Activated T-cell treated with anti-CD3 and anti-CD28 coated beads for 4 hours (primary cell): ENCODE measurements at places on chromosomes 1 and 21.

DNA sequence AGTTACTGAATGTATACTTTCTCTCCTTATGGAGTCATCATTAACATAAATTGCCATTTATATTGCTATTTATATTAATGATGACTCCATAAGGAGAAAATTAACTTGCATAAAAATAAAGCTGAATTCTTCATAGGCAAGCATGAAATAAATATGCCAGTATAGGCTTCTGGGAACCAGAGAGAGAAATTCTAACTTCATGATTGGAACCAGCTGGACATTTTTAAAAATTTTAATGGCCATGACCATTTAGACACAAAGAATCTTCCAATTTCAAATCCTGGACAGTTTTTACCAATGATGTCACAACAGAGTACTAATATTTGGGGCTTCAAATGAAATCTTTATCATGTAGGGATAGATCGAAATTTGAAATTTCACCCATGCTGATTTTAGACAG lies 268.7 kb downstream of the PTGER3 start:
- no peak for DNase-seq

DNA sequence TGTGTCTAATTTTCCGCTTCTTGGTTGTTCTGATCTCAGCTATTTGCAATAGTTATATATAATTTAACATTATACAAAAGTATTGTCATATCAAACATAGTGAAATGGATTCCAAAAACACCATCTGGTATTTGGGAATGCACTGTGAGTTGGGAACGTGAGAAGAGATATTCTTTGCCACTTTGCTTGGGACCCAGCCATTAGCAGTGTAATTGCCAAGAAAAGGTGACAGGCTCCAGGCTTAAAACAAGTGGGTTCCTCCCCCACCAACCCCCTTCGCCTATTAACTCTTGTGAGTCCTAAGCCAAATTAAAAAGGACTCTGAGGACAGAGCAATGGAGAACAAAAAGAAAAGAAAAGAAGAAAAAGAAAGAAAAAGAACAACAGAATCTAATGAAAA lies 186.7 kb upstream of the NFIA start:
- no peak for DNase-seq

DNA sequence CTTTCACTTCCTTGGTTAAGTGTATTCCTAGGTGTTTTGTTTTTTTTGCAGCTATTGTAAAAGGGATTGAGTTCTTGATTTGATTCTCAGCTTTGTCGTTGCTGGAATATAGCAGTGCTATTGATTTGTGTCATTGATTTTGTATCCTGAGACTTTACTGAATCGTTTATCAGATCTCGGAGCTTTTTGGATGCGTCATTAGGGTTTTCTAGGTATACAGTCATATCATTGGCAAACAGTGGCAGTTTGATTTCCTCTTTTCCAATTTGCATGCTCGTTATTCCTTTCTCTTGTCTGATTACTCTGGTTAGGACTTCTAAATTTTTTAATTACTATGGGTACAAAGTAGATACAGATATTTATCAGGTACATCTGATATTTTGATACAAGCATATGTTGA lies 75.4 kb downstream of the SLC35A3 start:
- no peak for DNase-seq

- DNase-seq = no peak
Observed at GRCh38 chr1:99784809-99785255, 18.4 kb upstream of the FRRS1 start.
